Right lung (tissue), 10 donors: ENCODE measurements at places on chromosomes 1 and 21.
A peak's percentile ranks its signal among the peaks of the same experiment; 100 is the strongest.

DNA sequence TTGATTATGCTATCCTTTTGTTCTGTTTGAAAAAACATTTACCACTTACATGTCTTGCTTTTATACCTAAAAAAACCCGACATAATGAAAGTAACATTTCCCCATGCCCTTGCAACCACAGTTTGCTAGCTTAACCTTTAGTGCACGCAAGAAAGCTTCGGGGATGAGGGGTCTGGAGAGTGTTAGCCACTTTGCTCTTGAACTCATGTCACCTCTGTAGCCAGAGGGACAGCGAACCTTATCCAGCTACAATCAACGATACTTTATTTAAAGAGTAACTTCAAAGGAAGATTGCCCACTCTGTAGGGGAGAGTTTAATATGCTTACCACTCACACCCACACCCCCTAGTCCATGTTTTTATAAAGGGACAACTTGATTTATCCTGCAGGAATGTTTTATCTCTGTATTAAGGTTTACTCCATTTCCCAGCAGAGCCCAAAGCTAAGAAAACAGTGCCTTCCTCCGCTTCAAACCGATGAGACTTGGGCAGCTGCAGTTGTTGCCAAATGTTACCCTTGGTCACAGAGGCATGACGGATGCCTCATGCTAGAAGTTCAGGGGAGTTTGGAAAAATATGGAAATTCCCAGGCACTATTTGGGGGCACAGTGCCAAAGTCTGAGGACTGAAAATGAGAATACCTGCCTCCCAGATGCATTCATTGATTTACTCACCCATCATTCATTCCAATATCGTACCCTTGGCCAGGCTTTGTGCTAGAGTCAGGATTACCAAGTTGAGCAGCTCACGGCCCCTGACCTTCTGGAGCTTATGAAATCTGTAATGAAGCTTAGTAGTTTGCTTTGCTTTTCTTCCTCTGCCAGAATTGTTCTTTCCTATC lies 61.4 kb upstream of the VCAM1 start:
- no peak for DNase-seq

GRCh38 chr1:206961668-206962067 lies 8.6 kb downstream of the FCAMR start:
- DNase-seq, result no peak

GRCh38 chr1:234188454-234188792 lies 184.8 kb upstream of the COA6 start:
- no peak for DNase-seq

DNA sequence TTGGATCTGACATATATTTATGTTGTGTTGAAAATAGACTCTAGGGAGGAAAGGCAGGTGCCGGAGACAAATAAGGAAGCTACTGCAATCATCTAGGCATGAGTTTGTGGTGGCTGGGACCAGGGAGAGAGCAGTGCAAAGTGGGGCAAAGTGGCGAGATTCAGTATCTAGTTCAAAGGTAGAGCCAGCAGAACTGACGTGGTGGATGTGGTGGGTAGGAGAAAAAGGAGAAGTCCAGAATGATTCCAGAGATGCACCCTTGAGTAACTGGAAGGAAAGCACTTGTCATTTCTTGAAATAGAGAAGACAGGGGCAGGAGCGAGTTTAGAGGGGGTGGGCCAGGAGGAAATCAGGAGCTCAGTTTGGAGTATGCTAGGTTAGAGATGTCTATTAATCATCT lies 275.2 kb downstream of the KAZN start:
- DNase-seq, result no peak

DNA sequence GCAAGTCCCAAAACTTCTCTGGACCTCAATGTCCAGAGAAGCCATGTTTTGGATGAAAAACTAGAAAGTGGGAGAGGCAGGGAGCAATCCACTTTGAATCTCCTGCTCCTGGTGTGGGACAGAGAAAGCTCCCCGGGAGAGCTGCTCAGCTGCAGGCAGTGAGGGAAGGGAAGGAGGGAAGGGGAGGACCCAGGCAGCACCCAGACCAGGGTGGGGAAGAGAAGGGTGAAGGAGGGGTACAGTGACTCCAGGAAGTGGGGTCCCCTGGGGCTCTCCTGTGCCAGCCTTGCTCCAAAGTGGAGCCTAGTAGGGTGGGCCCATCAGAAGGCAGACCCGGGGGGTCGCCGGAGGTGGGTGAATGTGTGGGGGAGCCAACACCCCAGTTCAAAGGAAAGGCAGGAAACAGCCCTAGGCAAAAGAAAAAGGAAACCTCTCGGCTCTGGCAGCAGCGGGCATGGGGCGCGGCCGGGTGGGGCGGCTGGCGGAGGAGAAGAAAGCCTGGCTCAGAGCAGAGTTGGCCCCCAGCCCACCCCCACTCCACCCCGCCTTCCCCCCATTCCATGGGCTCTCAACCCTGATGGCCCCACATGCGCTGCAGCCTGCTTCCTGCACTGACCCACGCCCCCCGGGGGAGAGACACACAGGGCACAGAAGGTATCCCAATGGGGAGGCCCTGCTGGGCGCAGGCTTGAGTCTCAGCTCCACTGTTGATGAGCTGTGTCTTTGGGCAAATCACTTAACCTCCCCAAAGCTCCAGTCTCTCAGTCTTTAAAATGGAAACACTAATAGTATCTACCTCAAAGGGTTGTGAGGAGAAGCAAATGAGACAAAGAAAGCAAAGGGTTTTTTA lies 5.7 kb downstream of the LGR6 start:
- DNase-seq, result no peak

DNA sequence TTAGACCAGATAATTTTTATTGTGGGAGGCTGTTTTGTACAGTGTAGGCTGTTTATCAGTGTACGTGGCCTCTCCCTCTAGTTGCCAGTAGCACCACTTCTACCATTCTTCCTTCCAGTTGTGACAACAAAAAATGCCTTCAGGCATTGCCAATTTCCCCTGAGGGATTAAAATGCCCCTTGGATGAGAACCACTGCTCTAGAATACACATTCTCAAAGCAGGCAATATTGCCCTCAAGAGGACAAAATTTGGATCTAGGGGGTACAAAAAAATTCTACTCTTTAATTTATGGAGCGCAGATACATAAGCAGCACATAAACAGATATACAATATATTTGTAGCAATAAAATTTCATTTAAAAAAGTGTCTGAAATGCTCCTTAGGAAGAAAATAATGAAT lies 674.6 kb downstream of the PTPRC start:
- DNase-seq, result no peak

DNA sequence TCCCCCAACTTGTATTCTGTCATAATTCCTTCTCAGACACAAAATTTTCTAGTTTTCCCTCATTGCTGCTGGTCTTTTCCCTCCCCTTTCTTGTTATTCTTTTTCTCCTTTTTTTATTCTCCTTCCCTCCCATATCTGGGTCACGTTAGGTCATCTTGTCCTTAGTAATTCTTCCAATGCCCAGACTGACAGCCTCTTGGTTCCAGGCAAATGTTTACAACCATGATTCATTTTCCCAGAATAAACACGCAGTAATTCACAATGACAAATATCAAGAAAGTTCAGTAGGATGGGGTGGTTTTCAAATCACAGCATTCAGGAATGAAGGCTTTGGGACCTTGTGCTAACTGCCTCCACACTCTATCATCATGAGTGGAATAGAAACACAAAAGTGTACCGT lies 25.2 kb downstream of the NHLH2 start:
- DNase-seq, result no peak

- no peak for DNase-seq
These were observed 104.4 kb upstream of the UBE2U start for GRCh38 chr1:64098846-64099582.

GRCh38 chr1:216005916-216006315 lies 417.3 kb downstream of the USH2A start:
- no peak for DNase-seq

GRCh38 chr1:112603012-112603411 lies 15.9 kb downstream of the ST7L start:
- DNase-seq, result no peak

DNA sequence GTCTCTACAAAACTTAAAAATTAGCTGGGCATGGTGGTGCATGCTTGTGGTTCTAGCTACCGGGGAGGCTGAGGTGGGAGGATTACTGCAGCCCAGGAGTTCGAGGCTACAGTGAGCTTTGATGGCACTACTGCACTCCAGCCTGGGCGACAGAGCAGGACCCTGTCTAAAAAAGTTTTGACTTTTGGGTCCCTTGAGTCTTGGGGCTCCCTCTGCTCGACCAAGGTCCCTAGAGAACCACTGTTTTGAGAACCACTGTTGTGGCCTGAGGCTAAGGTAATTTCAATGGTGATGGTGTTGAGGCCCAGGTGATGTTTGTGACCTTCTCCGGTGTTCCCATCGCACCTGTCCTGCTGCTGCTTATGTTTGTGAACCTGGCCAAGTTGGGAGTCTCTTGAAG lies 3.1 kb upstream of the CAMTA1 start:
- no peak for DNase-seq

GRCh38 chr21:34128124-34128523 lies 54.7 kb downstream of the MRPS6 start:
- DNase-seq, result no peak

- peak; percentile 69 for DNase-seq
These were observed 224.9 kb downstream of the BACH1 start for GRCh38 chr21:29523646-29524045.

DNA sequence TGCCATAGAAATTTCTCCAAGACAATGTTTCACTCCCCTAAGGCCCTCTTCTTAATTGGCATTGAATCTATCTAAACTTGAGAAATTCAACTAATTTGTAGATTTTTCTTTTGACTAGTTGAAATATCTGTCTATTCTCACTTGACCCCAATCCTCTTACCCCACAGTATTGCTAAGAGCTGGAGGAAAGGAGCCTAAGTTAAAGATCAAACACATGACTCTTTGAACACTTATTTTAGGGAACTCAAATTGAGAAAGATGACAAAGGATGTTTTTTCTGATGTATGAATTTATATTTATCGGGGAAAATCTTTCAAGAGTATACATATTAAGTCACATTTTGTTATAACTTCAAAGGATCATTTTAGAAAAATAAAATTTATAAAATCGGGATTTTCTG lies 3.6 kb downstream of the MR1 start:
- DNase-seq, result no peak

DNA sequence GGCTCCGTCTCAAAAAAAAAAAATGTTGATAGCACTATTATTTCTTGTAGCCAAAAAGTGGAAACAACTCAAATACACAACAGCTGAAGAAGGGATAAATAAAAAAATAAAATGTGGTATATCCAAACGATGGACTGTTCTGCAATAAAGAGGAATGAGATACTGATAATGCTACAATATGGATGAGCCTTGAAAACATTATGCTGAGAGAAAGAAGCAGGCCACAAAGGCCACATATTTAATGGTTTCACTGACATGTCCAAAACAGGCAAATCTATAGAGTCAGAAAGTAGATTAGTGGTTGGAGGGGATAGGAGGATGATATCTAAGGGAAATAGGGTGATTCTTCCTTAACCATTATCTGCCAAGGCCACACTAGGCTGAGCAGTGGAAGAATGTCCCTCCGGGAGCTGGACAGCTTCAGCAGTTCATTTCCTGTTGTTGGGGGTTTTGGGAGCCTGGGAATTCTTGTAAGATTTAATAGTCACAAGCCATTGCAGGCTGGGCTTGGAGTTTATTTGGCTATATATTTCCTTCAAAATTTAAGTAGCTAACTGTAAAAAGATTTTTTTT lies 53.5 kb downstream of the ST3GAL3 start:
- no peak for DNase-seq

- DNase-seq, result no peak
These were observed 90.1 kb downstream of the TNFSF18 start for GRCh38 chr1:172960454-172961208.

GRCh38 chr21:39781331-39781730 lies 36.3 kb downstream of the IGSF5 start:
- no peak for DNase-seq

DNA sequence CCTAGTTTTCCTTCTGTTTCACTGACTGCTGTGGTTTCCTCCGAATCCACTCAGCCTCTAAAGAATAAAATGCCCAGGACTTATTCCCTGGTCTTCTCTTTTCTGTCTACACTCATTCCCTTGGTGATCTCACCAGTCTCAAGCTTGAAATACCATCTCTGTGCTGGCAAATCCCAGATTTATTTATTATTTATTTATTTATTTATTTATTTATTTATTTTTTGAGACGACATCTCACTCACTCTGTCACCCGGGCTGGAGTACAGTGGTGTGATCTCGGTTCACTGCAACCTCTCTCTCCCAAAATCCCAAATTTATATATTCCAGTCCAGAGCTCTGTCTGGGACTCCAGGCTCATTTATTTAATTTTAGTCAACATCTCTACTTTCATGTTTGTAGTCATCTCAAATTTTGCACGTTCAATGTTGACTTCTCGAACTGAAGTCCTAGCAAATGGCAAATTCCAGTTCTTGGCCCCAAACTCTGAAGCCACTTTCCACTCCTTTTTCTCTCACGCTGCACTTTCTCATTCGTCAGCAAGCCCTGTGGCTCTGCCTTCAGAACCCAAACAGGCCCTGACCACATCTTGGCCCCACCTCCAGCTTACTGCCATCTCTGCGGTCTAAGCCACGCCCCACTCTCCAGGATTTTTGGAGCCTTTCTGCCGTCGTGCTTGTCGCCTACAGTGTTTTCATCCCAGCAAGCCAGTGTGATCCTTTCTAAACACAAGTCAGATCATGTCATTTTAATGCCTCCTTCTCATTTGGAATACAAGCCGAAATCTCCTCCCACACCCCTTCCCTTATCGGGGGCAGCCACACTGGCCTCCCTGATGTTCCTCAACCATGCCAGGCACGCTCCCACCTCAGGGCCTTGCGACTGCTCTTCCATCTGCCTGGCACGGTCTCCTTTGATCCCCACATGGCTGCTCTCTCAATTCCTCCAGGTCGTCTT lies 14.2 kb upstream of the TENT5B start:
- DNase-seq, result no peak

DNA sequence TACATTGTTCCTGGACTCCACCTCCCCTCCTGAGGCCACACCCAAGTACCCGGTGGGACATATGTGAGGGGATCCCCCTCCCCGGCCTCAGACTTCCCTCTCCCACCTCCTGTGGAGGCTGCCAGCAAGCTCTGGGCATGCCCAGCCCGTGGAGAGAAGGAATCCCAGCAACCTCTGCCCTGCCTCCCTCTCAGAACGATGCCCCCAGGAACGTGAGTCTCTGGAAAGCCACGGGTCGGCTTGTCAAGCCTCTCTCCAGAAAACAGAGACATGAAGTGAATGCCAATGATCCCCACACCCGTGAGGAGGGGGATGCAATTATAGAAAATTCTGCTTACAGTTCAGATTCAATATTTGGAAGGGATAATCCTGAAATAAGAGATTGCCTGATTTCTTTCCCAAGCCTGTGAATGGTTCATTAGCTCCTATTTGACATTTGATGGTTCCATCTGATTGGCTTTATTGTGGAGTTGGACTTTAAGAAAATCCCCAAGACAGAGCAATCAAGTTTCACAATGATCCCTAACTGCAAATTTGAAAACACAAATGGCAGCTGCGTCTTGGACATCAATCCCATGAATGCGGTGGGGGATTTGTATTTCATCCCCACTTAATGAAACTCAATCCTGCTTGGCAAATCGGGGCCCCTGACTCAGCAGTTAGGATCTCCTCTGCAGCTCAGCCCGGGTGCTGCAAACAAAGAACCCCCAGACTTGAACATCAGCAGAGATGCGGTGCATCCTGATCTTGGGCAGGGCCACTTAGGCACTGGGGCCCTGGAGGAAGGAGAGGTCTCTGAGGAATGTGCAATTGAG lies 9.1 kb upstream of the GUCA2B start:
- no peak for DNase-seq
